Cardiac fibroblast (primary cell): ENCODE measurements at places on chromosomes 4 and X.
A peak's percentile ranks its signal among the peaks of the same experiment; 100 is the strongest.

- no peak for DNase-seq
These were observed 24.4 kb downstream of the TRIM2 start for GRCh38 chr4:153228512-153229140.

DNA sequence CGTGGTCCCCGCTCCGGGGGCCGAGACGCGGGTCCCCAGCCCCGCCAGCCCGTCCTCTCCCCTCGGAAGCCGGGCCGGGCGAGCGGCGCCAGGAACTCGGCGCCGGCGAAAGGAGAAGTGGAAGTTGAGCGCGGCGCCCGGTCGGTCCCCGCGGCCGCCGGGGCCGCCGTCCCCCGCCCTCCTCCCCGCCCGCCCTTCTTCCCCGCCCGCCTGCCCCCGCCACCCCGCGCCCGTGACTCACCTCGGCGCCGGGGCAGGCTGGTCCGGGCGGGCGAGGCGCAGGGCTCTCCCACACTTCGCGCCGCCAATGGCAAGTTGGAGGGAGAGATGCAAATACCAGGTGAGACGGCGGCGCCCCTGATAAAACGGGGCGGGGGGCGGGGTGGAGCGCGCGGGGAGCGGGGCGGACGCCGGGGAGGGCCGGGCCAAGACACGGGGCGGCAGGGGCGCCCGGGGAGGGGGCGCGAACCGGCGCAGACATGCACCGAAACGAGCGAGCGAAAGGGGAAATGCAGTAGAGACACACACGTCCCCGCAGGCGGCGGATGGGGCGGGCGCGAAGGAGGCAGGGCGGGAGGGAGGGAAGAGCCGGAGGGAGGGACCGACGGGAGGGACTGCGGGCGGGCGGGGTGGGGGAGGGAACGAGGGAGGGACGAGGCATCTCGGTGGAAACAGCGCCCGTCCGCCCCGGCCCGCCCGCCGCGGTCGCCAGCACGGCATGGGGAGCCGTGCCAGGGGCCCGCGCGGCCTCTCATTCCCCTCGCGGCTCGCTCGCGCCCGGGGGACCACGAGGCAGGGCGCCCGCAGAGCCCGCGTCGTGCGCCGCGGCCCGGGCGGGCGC is at the start of gene ELF4:
Gene ELF4 (minus strand): TSS at position 119 of the 841 bp plus-strand sequence. CDS start 29,167 bp downstream, outside the sequence.
- DNase-seq = peak; percentile 46

GRCh38 chr4:54226404-54227255 is 2.5 kb upstream of the PDGFRA start:
- DNase-seq = peak; percentile 95

DNA sequence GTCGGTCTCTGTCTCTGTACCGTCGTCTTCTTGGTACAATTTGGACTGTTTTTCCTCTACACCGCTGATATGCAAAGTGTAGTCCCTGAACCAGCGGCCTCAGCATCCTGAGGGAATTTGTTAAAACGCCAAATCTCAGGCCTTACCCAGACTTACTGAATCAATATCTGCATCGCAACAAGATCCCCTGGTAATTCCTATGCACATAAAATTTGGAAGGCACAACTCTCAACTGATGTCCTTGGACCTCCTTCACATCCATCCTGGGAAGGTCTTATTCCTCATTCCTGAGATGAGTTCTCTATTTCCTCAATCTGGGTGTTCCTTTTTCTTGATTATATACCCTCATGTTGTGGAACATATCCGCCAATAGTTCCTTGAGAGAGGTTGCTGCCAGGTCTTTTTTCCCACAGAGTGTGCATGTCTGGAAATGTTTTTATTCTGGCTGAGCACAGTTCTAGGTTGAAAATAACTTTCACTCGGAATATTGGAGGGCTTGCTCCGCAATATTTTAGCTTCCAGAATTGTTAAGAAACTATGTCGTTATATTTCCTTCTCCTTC is 738 bp upstream of the HPF1 start:
- no peak for DNase-seq

GRCh38 chr4:41693629-41694028 is 54.9 kb downstream of the PHOX2B start:
- peak; percentile 47 for DNase-seq

DNA sequence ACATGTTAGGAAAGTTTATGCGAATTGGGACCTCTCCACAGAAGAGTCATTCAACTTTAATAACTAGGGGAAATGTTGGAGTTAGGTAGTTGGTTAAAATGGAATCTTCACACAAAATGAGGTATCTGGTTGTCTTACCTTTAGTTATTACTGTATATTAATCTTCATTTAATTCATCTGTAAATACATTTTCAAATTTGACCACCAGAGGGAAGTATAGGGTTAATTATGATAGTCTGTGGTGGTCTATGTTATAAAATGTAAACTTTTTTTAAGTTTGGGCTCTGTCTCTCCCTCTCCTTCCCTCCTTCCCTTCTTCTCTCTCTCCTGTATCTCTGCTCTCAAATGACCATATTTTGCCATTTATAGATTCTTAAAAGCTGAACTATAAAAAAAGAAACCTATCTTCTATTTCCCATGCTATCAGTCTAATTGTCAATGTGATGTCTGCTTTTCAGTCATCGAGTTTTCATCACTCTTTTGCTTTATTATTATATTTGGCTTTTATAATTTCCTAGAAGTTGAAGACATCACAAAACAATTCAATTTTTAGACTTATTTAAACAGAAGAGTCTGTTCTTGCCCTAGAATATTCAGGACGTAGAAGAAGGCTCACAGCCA is 49.8 kb downstream of the TMEM144 start:
- DNase-seq = peak; percentile 70

DNA sequence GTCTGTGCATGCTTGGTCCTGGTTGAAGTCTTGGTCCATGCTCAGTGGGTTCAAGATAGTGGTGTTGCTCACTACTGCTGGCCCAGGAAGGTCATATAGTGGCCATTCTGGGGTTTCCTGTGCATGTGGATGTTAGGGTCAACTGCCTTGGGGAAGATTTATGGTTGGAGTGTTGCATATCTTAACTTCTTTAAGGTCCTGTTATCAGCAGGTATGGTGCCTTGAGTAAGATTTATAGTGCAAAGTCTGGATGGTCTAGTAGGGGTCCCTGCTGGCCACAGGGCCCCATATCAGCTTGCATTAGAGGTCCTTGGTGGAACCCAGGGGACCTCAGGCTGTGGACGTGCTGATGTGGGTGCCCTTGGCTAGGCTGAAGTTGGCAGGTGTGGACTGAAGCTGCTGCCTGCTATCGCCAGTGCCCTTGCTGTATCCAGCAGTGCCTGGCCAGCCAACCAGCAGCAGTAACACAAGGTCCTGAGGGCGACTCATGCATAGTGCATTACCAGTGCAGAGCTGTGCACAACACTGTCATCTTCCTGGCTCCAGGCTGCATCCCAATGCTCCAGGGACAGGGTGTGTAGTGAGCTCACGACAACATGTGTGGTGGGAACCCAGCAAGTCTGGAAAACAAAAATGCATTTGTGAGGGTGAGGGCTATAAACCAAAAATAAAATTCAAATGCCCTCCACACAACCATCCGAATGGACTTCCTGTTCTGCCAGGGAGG is 61.0 kb downstream of the BEX3 start:
- DNase-seq = peak; percentile 32

DNA sequence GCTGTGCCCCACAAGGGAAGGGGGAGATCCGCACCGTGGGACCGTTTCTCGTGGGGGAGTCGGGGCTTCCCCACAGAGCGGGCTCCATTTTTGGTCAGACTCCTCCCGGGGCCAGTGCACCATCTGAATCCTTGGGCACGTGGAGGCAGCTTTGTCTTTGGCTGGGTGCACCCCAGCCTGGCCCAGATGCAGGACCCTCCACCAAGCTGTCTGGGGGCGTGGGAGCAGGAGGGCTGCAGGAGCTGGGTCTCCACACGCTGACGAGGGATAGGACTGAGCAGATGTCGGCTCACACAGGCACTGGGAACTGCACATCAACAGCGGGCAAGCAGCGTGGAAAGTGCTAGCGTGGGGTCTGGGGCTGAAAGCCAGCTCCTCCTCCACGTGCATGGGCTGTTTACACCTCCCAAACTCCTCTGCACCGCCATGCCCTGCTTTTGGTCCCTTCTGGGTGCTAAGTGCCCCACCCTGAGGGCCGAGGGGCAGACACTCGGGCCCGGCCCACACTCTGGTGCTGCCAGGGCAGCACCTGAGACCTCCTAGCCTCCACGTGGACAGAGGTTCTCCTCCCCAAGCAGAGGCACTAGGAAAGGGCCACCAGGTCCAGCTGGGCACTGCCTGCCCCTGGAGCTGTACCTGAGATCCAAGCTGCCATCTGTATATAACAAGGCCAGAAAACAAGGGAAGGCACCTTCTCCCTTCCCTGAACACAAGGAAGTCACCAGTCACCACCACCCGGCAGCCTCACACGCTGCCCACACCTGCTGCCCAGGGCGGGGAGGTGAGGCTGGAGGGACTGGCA is 13.8 kb downstream of the DGKQ start:
- no peak for DNase-seq

- peak; percentile 79 for DNase-seq
These were observed 16.0 kb upstream of the MID1 start for GRCh38 chrX:10636337-10636736.

DNA sequence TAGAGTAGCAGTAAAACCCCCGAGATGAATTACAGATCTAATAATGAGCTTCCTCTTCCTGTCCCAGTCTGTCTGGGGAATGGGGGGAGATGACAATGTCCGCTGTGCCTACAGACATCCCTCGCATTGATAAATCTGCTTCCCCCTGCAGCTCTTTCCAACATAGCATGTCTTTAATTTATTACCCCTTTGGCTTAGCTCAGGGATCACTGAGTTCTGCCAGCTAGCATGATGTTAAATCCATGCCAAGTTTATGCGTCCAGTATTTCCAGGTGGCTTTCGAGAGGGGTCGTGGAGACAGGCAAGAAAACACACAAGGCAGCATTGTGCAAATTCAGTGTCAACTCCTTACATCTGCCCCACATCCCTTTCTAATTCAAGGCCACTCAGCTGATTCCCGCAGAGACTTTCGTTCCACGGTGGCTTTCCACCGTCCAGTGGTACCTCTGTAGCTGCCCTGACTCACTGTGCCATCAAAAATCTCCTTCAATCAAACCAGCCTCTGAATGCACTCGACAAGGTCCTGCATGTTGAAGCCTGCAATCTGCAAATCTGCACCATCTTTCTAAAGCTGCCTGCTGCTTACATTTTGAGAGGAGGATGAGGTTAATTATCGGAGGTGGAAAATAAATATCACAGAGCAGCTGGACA is 75.1 kb downstream of the MXRA5 start:
- peak; percentile 2 for DNase-seq

DNA sequence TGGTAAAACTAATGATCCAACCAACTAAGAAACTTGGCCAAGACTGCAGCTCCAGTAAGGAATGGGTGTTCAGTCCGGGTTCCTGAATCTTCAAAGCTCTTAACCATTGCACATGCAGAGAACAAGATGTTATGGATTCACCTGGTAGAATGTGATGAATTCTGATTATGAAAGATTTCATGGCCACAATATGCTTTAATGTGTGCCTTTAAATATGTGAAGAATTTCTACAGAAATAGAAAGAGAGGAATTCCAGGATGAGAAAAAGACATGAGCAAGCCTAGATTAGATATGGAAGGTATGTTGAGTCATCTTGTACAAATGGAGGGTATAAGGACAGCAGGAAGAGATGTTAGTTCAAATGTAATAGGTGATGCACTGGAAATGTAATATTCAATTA is 472.2 kb upstream of the TENM3 start:
- no peak for DNase-seq

DNA sequence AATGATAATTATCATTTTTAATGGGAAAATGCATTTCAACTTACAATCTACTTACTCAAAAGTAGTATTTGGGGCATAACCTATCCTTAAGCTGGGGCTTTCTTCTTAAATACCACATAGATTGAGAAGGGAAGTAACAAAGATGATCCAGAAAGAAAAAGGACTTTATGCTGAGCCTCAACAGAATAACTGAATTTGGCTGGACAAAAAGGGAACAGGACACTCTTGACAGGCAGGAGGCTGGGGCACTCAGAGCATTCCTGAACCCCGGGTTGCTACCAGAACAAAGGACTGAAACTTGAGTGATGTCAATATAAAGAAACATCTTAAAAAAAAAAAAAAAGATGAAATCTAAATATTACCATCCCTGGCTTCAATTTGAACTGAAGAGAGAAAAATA is 23.9 kb downstream of the RELL1 start:
- DNase-seq = no peak

DNA sequence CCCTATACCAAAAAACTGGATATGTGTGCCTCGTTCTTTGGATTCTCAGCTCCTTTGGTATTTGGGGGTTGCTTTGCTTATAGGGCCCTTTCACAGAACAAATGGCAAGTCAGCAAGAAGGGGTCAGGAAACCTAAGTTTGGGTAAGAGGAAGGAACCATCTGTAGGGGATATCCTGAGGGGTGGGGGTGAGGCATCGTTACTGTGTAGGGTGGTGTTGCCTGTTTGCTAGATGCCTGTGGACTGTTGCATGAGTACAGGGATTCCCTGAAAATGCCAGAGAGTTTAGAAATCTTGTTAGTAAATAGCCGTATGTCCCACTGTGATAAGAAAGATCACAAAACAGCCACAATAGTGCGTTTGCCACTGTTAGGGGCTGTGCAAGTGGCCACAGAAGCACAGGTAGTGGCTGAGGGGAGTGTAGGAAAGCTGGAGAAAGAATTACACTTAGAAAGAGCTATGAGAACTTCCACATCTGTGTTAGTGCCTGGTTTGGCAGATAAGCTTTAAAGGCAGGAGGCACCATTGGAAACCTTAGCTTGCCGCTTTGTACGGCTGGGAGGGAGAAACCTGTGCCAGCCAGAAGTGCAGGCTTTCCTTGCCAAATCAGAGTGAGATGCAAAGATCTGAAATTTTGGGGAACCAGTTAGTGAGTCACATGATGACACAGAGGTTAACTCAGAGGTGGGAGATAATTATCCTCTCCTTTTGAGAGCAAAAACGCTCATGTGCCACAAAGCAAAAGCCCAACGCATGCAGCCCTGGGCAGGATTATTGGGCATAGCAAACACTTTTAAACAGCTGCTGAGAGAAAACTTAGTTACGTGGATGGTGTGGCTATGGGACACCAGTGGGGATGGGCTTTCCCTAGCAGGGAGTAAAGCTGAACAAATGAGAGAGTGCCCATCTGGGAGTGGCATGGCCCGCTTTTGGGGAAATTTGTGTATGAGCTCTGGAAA is 343.7 kb downstream of the ARAP2 start:
- no peak for DNase-seq

- peak; percentile 60 for DNase-seq
These were observed 95.8 kb upstream of the EGFL6 start for GRCh38 chrX:13473442-13474163.

- no peak for DNase-seq
These were observed 100.8 kb downstream of the SHROOM3 start for GRCh38 chr4:76535603-76536372.

DNA sequence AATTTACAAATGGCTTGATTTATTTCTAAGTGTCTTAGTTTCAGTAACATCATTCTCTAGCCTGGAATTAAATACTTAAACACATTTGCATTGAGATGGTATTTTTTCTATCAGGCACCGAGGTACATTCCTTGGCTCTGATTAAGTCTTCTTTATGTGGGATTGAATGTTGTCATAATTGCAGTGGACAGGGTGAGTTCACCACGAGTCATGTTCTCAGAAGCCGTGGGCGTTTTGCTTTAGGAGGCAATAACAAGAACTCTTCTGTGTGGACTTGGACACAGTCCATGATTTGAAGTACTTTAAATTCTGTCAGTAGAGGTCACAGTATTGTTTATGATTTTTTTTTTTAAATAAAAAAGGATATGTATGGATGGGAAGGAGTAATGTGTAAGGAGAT is 57.1 kb upstream of the EFHC2 start:
- peak; percentile 88 for DNase-seq
